ENCODE measurements at places on chromosomes 4 and X.

DNA sequence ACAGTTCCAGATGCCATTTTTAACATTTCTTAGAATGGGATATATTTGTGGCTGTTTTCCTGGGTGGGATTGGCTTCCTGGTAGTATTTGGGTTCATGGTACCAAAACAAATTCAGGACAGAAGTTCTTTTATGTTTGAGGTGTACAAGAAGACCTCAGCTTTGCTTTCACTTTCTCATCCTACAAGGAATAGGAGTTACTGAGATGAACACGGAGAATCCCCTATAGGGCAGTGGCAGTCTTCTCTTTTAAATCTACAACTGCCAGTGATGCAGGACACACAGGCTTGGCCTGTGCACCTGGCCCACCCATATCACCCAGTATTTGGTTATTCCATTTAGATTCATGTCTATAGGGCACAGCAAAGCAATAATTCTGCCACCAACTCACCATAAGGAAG, 35.2 kb downstream of the SLC10A7 start:
- H3K4me1 ChIP-seq, result no peaks in the 10 kb centered on the region
- no peaks in the 10 kb centered on the region for H3K27me3 ChIP-seq
- H3K27ac ChIP-seq, result no peak overlapping the region
- H3K36me3 ChIP-seq, result no peaks in the 10 kb centered on the region
- no peak overlapping the region for H3K4me3 ChIP-seq

GRCh38 chrX:135484641-135485289, 35.7 kb upstream of the INTS6L start:
- H3K4me1 ChIP-seq, result no peaks in the 10 kb centered on the region
- no peak overlapping the region for H3K27ac ChIP-seq
- no peaks in the 10 kb centered on the region for H3K27me3 ChIP-seq

GRCh38 chr4:93897559-93897958, 69.0 kb downstream of the ATOH1 start:
- no peak overlapping the region for H3K27ac ChIP-seq
- H3K36me3 ChIP-seq, result no peaks in the 10 kb centered on the region
- DNase-seq, result peak; percentile 3
- no peaks in the 10 kb centered on the region for H3K4me1 ChIP-seq

DNA sequence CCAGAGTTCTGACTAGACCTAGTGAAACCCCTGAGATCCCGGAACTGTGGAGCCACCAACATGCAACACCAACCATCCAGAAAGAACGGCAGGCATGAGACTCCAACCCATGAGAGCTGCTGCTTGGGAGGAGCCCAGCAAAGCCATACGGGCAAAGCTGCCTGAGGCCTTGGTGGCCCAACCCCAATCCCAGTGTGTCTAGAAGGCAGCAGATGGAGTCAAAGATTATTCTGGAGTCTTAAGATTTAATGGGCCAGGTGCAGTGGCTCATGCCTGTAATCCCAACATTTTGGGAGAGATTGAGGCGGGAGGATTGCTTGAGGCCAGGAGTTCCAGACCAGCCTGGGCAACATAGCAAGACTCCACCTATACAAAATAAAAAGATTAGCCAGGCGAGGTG, 49.2 kb upstream of the PDK3 start:
- H3K27me3 ChIP-seq, result no peaks in the 10 kb centered on the region
- no peak for DNase-seq
- H3K4me3 ChIP-seq, result no peak overlapping the region
- H3K36me3 ChIP-seq, result no peaks in the 10 kb centered on the region

GRCh38 chr4:76790377-76790776, 107.6 kb downstream of the SOWAHB start:
- H3K4me1 ChIP-seq, result no peaks in the 10 kb centered on the region
- H3K4me3 ChIP-seq, result no peak overlapping the region
- no peak overlapping the region for H3K27ac ChIP-seq

- H3K4me3 ChIP-seq, result no peak overlapping the region
- DNase-seq, result no peak
- no peak overlapping the region for H3K27ac ChIP-seq
- no peaks in the 10 kb centered on the region for H3K36me3 ChIP-seq
- no peaks in the 10 kb centered on the region for H3K27me3 ChIP-seq
- no peaks in the 10 kb centered on the region for H3K4me1 ChIP-seq
These were observed 11.1 kb upstream of the TSPYL2 start for GRCh38 chrX:53071064-53071463.

- no peak overlapping the region for H3K27ac ChIP-seq
- no peak overlapping the region for H3K4me3 ChIP-seq
- H3K27me3 ChIP-seq, result no peaks in the 10 kb centered on the region
- H3K4me1 ChIP-seq, result no peaks in the 10 kb centered on the region
- DNase-seq, result no peak
- H3K36me3 ChIP-seq, result no peaks in the 10 kb centered on the region
These were observed 31.6 kb upstream of the SPARCL1 start for GRCh38 chr4:87560802-87561201.

GRCh38 chrX:275476-275966, 5.7 kb upstream of the PLCXD1 start:
- peaks cover 30% of the 10 kb centered on the region for H3K4me1 ChIP-seq
- DNase-seq, result no peak
- no peaks in the 10 kb centered on the region for H3K36me3 ChIP-seq
- H3K4me3 ChIP-seq, result peak overlapping the region; percentile 91

GRCh38 chr4:76504613-76505465, 69.8 kb downstream of the SHROOM3 start:
- no peaks in the 10 kb centered on the region for H3K36me3 ChIP-seq
- no peak overlapping the region for H3K4me3 ChIP-seq
- DNase-seq, result peak; percentile 36
- H3K27ac ChIP-seq, result no peak overlapping the region

- no peak overlapping the region for H3K4me3 ChIP-seq
- no peaks in the 10 kb centered on the region for H3K27me3 ChIP-seq
- peaks cover 30% of the 10 kb centered on the region for H3K4me1 ChIP-seq
- no peak for DNase-seq
These were observed 54.1 kb downstream of the TMEM131L start for GRCh38 chr4:153520227-153520626.

- H3K27me3 ChIP-seq, result no peaks in the 10 kb centered on the region
- no peak overlapping the region for H3K4me3 ChIP-seq
- no peak for DNase-seq
- H3K27ac ChIP-seq, result no peak overlapping the region
These were observed 146.4 kb downstream of the GPC3 start for GRCh38 chrX:133838761-133839676.

GRCh38 chrX:17242470-17242869, 132.5 kb upstream of the NHS start:
- H3K27me3 ChIP-seq, result no peaks in the 10 kb centered on the region
- H3K27ac ChIP-seq, result no peak overlapping the region
- no peaks in the 10 kb centered on the region for H3K4me1 ChIP-seq
- no peak overlapping the region for H3K4me3 ChIP-seq
- no peaks in the 10 kb centered on the region for H3K36me3 ChIP-seq
- peak; percentile 10 for DNase-seq

- no peak overlapping the region for H3K27ac ChIP-seq
- H3K4me3 ChIP-seq, result no peak overlapping the region
- H3K4me1 ChIP-seq, result peaks cover 8% of the 10 kb centered on the region
These were observed 32.7 kb downstream of the BST1 start for GRCh38 chr4:15735536-15735935.

- no peaks in the 10 kb centered on the region for H3K36me3 ChIP-seq
- H3K4me3 ChIP-seq, result no peak overlapping the region
- no peaks in the 10 kb centered on the region for H3K27me3 ChIP-seq
- no peak for DNase-seq
- no peak overlapping the region for H3K27ac ChIP-seq
These were observed 219.1 kb upstream of the BMP3 start for GRCh38 chr4:80811406-80811805.

GRCh38 chr4:56286763-56287162, 100.5 kb downstream of the AASDH start:
- no peak overlapping the region for H3K4me3 ChIP-seq
- no peaks in the 10 kb centered on the region for H3K4me1 ChIP-seq
- H3K27ac ChIP-seq, result no peak overlapping the region
- H3K27me3 ChIP-seq, result no peaks in the 10 kb centered on the region
- no peak for DNase-seq

DNA sequence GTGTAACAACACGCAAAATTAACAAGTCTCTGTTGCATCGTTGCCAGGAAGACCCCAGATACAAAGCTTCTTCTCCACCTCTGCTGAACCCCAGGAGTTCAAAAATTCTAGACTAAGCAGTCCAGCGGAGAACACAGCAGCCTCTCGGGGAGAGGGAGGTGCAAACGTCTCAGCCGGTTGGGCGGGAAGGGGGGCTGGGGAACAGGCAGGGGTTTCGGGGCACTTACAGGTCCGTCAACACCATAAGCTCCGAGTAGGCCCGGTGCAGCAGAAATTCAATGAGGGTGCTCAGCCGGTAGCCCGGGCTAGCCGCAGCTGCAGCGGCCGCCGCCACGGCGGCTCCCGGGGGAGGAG, 394 bp downstream of the MED14 start:
- no peaks in the 10 kb centered on the region for H3K27me3 ChIP-seq
- no peaks in the 10 kb centered on the region for H3K36me3 ChIP-seq
- DNase-seq, result no peak
- peak overlapping the region; percentile 85 for H3K27ac ChIP-seq

DNA sequence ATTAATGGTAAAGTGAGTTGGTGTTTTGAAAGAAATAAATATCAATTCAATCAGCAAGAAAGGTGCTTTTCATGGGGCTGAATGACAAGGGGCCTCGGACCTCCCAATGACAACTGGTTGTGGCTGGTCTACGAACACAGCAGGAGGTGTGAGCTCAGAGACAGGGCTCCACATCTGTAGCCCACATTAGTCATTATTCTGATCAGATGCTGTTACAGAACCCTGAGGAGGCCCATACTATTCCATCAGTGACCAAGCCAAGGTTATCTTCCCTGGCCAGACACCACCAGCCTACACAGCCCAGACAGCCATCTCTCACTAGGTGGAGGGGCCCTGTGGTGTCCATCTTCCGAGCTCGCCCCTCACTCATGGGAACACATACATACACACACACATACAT, 168.8 kb downstream of the SH3KBP1 start:
- H3K36me3 ChIP-seq, result no peaks in the 10 kb centered on the region

GRCh38 chr4:15926486-15926885, 12.1 kb downstream of the FGFBP1 start:
- no peaks in the 10 kb centered on the region for H3K4me1 ChIP-seq
- H3K27me3 ChIP-seq, result peaks cover 28% of the 10 kb centered on the region
- no peak overlapping the region for H3K27ac ChIP-seq
- DNase-seq, result no peak
- H3K4me3 ChIP-seq, result no peak overlapping the region

DNA sequence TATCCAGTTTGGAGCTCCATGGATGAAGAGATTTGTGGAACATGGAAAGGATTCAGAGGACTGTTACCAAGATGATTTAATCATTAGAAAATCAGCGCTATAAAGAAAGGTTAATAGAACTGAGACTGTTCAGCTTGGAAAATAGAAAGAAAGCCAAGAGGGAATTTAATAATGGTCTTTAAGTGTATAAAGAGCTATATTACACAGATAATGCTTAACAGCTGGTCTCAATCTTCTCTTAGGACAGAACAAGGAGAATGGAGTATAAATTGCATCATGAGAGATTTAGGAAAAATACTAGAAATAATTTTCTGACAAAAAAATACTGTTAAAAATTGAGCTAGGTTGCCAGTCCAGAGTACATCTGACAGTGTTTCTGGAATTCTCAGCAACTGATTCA, 91.3 kb upstream of the MAGEC2 start:
- H3K27me3 ChIP-seq, result no peaks in the 10 kb centered on the region
- no peak for DNase-seq
- no peaks in the 10 kb centered on the region for H3K36me3 ChIP-seq
- H3K4me1 ChIP-seq, result no peaks in the 10 kb centered on the region
- H3K27ac ChIP-seq, result no peak overlapping the region

- H3K27ac ChIP-seq, result no peak overlapping the region
- DNase-seq, result no peak
- H3K36me3 ChIP-seq, result no peaks in the 10 kb centered on the region
- no peaks in the 10 kb centered on the region for H3K27me3 ChIP-seq
- no peaks in the 10 kb centered on the region for H3K4me1 ChIP-seq
These were observed 1348.8 kb downstream of the STIM2 start for GRCh38 chr4:28209371-28209924.

- H3K27ac ChIP-seq, result no peak overlapping the region
- peaks cover 35% of the 10 kb centered on the region for H3K4me1 ChIP-seq
- no peaks in the 10 kb centered on the region for H3K27me3 ChIP-seq
- no peak overlapping the region for H3K4me3 ChIP-seq
- DNase-seq, result no peak
- no peaks in the 10 kb centered on the region for H3K36me3 ChIP-seq
These were observed 31.9 kb downstream of the ADRA2C start for GRCh38 chr4:3797831-3798790.

DNA sequence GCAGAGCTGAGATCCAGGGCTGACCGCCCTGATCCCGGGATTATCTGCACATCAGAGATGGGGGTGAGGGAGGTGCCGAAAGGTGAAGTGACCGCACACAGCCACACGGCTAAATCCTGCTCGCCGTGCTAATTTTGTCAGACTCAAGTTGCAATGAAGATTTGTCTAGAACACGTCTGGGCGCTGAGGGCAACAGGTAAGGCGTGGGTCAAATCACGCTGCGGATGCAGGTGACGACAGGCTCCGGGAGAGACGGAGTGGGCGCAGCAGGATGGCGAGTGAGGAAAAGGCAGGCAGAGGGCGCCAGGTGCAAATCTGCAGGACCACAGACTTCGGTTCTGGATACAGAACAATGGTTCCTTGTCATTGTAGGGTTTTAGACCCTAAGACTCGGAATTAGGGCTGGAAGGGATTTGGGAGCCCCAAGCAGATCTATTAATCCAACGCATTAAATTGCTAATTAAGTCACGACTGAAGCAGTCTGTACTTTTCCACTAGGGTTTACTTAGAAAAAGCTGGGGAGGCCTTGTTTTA, 1.9 kb upstream of the TBC1D14 start:
- no peak for DNase-seq
- H3K27me3 ChIP-seq, result no peaks in the 10 kb centered on the region
- H3K36me3 ChIP-seq, result no peaks in the 10 kb centered on the region
- peak overlapping the region; percentile 99 for H3K27ac ChIP-seq
- H3K4me1 ChIP-seq, result peaks cover 84% of the 10 kb centered on the region

DNA sequence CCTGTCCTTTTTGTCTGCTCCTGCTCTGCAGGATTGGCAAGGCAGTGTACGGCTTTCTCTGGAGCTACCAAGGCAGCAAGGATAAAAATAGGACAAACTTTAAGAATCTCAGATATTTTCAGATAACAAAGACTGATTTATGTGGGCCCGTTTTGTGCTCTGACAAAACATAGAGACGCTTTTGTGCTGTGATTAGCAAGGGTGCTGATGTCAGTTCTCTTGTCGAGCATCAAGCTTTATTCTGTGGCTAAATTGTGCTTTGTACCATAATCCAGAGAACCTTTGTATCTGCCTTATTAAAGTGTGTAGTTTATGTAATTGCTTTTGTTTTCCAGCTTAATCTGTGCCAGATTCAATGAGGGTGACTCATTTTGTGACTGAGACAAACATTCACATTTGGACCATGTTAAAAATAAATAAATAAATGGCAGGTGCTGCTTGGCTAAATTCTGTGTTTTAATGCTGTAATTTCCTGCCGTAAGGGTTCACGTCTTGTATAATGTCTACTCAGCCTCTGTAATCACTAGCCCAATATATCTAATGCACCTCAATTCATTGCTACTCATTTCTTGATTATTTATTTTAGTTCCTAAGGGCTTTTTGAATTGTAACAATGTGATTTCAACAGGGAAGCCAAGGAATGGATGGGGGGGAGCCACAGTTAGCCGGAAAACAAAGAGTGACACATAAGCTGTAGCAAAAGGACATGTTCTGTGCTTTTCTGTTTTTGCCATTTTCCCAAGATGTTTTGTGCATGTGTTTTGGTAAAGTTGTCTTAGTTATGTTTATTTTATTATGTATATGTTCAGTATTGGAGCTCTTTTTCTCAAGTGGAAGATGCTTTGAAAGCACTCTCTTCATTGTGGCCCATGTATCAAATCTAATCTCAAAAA, 75.1 kb downstream of the GAB1 start:
- no peak for DNase-seq
- no peak overlapping the region for H3K4me3 ChIP-seq
- no peak overlapping the region for H3K27ac ChIP-seq
- H3K27me3 ChIP-seq, result no peaks in the 10 kb centered on the region
- 0 out of 3 replicates have a peak, but pooled peaks cover under 1% of the 10 kb centered on the region for H3K36me3 ChIP-seq
- H3K4me1 ChIP-seq, result no peaks in the 10 kb centered on the region
